ENCODE measurements at places on chromosomes 3 and 15.

DNA sequence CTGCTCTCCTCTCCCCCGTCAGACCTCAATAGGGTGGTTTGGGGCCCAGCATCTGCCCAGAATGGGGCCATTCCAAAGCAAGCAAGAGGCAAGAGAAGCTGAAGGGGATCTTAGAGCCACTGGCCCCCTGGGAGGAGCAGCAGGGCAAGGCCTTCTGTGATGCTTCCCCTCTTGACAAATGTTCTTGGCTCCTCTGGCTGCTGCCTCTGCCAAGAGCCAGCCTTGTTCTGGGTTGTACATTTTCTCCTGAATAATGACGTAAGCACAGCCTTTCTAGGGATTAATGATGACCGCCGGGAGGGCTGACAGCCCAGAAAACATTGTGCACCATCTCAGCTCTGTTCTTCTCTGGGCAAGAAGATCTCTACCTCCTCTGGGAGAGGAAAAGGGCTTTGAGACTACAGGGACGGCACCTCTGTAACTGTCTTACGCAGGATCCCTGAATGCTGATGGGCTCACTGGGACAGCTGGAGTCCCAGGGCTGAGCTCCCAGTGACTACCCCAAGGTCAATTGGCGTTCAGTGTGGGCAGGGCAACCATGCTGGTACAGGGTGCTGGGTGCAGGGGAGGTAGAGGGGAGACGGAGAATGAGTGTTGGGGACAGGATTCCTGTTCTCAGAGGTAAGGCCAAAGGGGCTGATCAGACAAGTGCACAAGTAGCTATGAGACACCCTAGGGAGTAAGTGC, 253.3 kb downstream of the FAM43A start:
- H3K4me1 ChIP-seq, result no peaks in the 10 kb centered on the region
- H3K27ac ChIP-seq, result no peak overlapping the region
- H3K27me3 ChIP-seq, result no peaks in the 10 kb centered on the region
- no peak overlapping the region for H3K4me3 ChIP-seq

- peaks cover 2% of the 10 kb centered on the region for H3K27me3 ChIP-seq
- H3K4me3 ChIP-seq, result no peak overlapping the region
- H3K36me3 ChIP-seq, result no peaks in the 10 kb centered on the region
- H3K4me1 ChIP-seq, result no peaks in the 10 kb centered on the region
- DNase-seq, result no peak
- H3K27ac ChIP-seq, result no peak overlapping the region
Measured at GRCh38 chr15:80588801-80589200, 106.3 kb upstream of the ABHD17C start.

DNA sequence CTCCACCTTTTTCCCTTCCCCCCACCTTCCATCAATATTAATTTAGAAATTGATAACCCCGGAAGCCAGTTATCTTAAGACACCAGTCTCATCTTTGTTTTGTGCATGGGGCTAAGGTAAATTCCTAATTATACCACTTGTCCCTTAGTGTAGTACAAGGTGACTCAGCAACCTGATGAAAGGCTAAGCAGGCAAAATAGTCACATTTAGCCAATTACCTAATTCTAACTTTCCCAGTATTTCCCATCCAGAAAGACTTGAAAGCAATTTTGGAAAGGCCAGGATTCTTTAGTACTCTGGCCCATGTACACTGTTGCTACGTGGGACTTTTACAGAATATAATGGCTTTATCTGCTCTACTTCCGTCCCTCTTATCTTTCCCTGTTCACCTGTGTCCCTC, 72.6 kb downstream of the SETD5 start:
- peaks cover 49% of the 10 kb centered on the region for H3K36me3 ChIP-seq
- H3K27me3 ChIP-seq, result no peaks in the 10 kb centered on the region
- no peak overlapping the region for H3K4me3 ChIP-seq
- no peak for DNase-seq
- H3K27ac ChIP-seq, result peak overlapping the region; percentile 3
- H3K4me1 ChIP-seq, result peaks cover 14% of the 10 kb centered on the region

GRCh38 chr15:75138016-75138999, 63.4 kb upstream of the C15orf39 start:
- no peak overlapping the region for H3K27ac ChIP-seq
- DNase-seq, result no peak

GRCh38 chr15:73984208-73984979, 7.7 kb downstream of the STOML1 start:
- H3K4me3 ChIP-seq, result no peak overlapping the region
- no peaks in the 10 kb centered on the region for H3K27me3 ChIP-seq
- peaks cover 9% of the 10 kb centered on the region for H3K36me3 ChIP-seq
- H3K27ac ChIP-seq, result peak overlapping the region; percentile 81
- DNase-seq, result no peak
- peaks cover 52% of the 10 kb centered on the region for H3K4me1 ChIP-seq

DNA sequence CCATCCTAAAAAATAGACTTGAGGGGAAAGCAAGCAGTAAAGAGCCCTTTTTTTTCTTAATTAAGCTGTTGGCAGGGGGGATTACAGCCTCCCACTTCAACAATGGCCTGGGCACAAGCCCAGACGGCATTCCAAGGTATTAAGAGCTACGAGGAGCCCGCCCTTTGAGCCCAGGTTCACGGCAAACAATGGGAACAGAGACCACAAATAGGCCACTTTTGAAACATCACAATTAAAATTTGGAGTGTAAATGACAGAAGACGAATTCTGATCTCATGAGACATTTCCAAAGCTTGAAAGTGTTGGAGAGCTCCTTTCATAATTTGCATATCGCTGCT, 8.9 kb downstream of the CHSY1 start:
- peak overlapping the region; percentile 78 for H3K4me3 ChIP-seq
- DNase-seq, result no peak
- no peaks in the 10 kb centered on the region for H3K27me3 ChIP-seq
- H3K36me3 ChIP-seq, result peaks cover 19% of the 10 kb centered on the region
- peaks cover 81% of the 10 kb centered on the region for H3K4me1 ChIP-seq

DNA sequence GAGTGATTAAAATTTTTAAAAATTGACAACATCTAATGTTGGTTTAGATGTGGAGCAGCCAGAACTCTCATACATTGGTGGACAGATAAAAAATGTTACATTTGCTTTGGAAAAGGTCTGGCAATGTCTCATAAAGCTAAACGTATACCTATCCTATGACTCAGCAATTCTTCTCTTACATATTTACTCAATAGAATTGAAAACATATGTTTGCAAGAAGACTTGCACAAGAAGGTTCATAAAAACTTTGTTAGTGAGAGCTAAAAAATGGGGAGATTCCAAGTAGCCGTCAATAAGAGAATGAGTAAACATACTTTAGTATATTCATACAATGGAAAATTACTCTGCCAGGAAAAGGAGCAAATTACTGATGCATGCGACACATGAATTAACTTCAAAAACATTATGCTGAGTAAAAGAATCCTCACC, 30.0 kb downstream of the MASP1 start:
- H3K4me3 ChIP-seq, result no peak overlapping the region
- H3K27ac ChIP-seq, result no peak overlapping the region
- H3K27me3 ChIP-seq, result peaks cover 11% of the 10 kb centered on the region
- H3K36me3 ChIP-seq, result no peaks in the 10 kb centered on the region
- DNase-seq, result no peak

DNA sequence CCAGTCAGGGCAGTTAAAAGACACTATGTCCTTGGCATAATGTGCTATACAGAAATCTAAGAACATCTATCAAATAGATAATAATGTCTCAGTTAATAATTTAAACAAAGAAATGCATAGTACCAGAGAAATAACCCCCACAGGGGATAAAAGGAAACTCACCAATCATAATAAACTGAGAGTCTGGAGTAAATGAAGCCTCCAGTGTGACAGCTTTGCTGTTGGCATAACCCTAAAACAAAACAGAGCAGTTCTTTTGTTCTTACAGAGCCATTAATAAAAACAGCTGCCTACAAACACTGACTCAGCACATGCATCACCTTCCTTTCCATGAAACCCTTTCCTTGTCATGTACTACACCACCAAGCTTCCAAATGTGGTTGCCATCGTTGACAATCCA, 13.5 kb downstream of the PPM1M start:
- H3K4me1 ChIP-seq, result peaks cover 75% of the 10 kb centered on the region
- H3K36me3 ChIP-seq, result peaks cover 77% of the 10 kb centered on the region
- no peak for DNase-seq
- peak overlapping the region; percentile 2 for H3K27ac ChIP-seq
- no peaks in the 10 kb centered on the region for H3K27me3 ChIP-seq
- H3K4me3 ChIP-seq, result no peak overlapping the region

- peaks cover 13% of the 10 kb centered on the region for H3K36me3 ChIP-seq
- no peak for DNase-seq
- peak overlapping the region; percentile 19 for H3K27ac ChIP-seq
- peak overlapping the region; percentile 86 for H3K4me3 ChIP-seq
- H3K4me1 ChIP-seq, result peaks cover 57% of the 10 kb centered on the region
- H3K27me3 ChIP-seq, result no peaks in the 10 kb centered on the region
Measured at GRCh38 chr3:97970156-97970555, 2.1 kb downstream of the RIOX2 start.

GRCh38 chr3:135513106-135514059, 452.1 kb upstream of the PPP2R3A start:
- no peak overlapping the region for H3K27ac ChIP-seq
- peaks cover 3% of the 10 kb centered on the region for H3K27me3 ChIP-seq
- H3K36me3 ChIP-seq, result no peaks in the 10 kb centered on the region
- no peak for DNase-seq

DNA sequence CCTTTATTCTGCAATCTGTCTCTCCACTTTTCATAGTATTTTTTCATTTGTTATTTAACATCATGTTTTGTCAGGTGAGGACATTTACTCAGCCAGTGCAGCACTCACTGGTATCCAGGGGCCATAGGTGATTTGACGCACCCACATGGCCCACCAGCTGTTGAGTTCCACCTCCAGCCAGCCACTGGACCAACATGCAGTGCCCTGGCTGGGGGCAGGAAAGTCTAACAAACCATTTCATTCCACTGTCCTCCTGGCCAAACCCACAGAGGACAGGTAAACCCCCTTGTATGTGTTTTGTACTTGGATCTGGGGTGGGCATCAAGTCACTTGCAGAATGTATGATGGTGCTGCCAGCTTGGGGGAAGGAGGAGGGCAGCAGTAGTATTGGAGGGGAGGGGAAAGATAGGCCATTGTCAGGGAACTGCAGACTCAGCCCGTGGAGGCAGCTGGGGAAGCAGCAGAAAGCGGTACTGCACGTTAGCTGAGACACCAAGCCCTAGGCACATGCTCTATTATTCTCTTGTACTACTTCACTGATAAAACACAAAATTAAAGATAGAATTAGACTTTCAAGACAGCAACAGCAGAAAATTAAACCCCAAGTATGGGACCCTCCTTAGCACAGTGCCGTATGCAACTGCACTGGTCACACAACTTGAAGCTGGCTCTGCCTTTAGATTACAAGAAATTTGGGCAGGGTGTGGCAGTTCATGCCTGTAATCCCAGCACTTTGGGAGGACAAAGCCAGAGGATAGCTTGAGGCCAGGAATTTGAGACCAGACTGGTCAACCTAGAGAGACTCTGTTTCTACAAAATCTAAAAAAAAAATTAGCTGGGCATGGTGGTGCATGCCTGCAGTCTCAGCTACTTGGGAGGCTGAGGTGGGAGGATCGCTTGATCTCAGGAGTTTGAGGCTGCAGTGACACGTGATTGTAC, 15.4 kb upstream of the RPL24 start:
- H3K4me1 ChIP-seq, result no peaks in the 10 kb centered on the region
- no peak overlapping the region for H3K4me3 ChIP-seq
- H3K36me3 ChIP-seq, result no peaks in the 10 kb centered on the region
- H3K27ac ChIP-seq, result no peak overlapping the region

GRCh38 chr3:102189541-102189940, 245.3 kb upstream of the ZPLD1 start:
- H3K27ac ChIP-seq, result no peak overlapping the region
- no peak for DNase-seq
- peaks cover 7% of the 10 kb centered on the region for H3K36me3 ChIP-seq
- H3K4me3 ChIP-seq, result no peak overlapping the region
- no peaks in the 10 kb centered on the region for H3K27me3 ChIP-seq

DNA sequence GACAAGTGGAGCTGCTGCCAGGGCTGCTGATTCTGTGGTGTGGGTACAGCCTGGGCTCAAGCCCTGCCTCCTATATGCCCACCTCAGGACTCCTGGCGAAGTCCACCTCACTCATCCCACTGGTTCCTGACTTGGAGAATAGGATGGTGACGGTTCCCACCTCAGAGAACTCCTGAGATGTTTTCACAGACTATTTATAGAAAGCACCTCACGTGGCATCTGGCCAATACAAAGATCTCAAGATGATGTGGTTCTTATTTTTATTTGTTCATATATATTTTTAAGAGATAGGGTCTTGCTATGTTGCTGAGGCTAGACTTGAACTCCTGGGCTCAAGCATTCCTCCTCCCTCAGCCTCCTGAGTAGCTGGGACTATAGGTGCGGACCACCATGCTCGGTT, 236.9 kb upstream of the BHLHE40 start:
- peaks cover 58% of the 10 kb centered on the region for H3K4me1 ChIP-seq
- H3K4me3 ChIP-seq, result no peak overlapping the region
- peaks cover 78% of the 10 kb centered on the region for H3K36me3 ChIP-seq
- H3K27ac ChIP-seq, result no peak overlapping the region
- no peak for DNase-seq

DNA sequence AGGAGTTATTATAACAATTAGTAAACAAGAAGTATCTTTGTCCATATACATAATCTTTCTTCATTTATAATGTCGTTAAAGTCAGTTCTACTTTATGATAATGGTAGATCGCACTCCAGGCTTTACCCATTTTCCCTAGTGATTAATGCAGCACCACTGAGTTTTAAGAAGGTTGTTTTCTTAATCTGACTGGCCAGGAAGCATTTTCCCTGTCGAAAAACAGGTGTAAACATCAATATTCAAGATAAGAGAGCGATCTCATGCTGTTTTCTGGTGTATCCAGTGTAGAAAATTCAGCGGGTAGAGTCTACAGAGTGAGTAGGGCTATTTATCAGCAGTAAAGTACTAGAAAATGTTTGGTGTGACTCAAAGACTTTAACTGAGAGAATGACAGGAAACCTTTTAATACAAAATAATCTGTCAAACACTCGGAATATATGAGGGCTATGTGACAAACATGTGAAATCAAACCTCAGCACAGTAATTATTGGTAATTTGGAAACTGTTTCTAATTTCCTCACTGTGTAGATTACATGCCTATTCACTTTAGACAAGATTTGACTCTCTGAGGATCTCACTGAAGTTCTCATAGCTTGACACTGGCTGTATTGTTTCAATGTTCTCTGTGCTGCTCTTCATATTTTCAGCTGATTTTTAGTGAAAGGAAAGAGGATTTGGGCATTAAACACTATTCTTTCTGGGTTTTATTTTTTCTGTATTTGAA, 1013.2 kb downstream of the VGLL3 start:
- no peak for DNase-seq
- no peaks in the 10 kb centered on the region for H3K36me3 ChIP-seq
- H3K27me3 ChIP-seq, result no peaks in the 10 kb centered on the region
- H3K27ac ChIP-seq, result no peak overlapping the region

DNA sequence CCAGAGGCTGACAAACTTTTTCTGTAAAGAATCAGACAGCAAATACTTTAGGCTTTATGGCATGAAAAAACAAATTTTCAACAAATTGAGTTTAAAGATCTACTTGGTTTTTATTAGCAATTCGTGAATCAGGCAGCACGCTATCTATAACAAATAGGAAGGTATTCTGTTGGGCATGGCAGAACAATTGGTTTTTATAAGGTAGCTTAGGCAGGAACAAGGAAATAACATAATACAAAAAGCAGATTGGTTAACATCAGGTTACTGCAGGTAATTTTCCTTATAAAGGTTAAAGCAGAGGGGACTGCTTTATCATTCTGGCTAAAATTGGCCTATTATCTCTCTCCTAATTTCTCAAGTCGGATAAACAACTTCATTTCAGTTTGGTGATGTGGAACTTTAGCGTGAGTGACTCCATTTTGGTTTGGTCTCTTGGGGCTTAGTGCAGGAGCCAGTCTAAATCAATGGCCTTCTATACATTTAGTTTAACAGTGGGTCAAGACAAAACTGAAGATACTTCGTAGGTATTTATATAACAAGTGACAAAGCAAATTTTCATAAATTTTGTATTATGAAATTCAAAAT, 26.8 kb downstream of the ZBTB38 start:
- no peak for DNase-seq

All from activated naive CD8-positive, alpha-beta T cell treated with anti-CD3 and anti-CD28 coated beads, Interleukin-2, amount 10 ng/mL, durations not matched to agents 7 days and 5 days (primary cell).